Left forelimb (tissue), 1 donor: ENCODE measurements at places on chromosomes 6 and 20.

GRCh38 chr6:122365775-122366403 is 33.6 kb upstream of the HSF2 start:
- no peak for DNase-seq

GRCh38 chr20:1734269-1734858 is 76.8 kb upstream of the SIRPG start:
- no peak for DNase-seq

- no peak for DNase-seq
These were observed 438.1 kb downstream of the HACE1 start for GRCh38 chr6:104421650-104422049.

GRCh38 chr6:137638926-137639706 is 144.9 kb upstream of the OLIG3 start:
- no peak for DNase-seq

GRCh38 chr20:2023151-2023550 is 29.3 kb upstream of the PDYN start:
- no peak for DNase-seq

DNA sequence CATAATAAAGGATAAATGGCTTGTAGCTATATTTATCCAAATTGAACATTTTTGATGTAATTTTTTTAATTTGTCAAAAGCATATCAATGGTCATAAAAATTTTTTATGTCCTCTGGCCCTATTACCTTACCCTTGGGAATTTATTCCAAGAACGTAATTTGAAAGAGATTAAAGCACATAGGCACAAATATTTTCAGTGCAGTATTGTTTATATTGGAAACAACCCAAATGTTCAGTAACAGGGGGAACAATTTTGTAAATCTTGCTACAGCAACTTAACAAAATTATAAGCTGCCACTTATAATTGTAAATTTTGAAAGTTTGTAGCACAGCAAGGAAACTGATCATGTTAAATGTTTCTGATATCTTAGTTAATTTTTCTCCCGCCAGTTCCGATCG is 142.4 kb downstream of the MTHFD1L start:
- DNase-seq: no peak

DNA sequence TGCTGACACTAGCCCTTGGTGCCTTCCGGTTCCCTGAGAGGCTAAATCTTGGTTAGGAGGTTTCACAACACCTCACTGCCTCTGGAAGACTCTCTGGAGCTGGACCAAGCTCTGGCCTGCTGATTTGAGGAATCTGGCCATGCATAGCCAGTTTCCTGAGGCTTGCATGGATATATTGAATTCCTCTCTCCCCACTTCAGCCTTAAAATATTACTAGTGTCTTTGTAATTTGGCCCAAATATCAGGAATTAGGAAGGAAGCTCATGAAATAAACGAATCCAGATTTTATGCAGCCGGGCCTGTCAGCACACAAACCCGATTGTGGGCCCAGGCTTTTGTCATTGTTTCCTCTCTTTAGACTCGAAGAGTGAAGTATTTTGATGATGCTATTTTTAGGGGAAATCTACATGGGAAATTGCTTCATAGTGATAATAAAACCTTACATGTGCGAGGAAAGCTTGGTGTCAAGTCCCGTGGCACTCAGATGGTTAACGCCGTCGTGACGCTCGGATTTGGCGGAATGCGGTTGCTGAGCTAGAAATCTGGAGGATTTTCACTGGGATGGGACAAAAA is 144.4 kb downstream of the PHACTR3 start:
- DNase-seq: no peak

- no peak for DNase-seq
These were observed 4.6 kb downstream of the TFEB start for GRCh38 chr6:41730531-41731436.

GRCh38 chr20:10832141-10832540 is 158.3 kb upstream of the JAG1 start:
- DNase-seq: no peak

DNA sequence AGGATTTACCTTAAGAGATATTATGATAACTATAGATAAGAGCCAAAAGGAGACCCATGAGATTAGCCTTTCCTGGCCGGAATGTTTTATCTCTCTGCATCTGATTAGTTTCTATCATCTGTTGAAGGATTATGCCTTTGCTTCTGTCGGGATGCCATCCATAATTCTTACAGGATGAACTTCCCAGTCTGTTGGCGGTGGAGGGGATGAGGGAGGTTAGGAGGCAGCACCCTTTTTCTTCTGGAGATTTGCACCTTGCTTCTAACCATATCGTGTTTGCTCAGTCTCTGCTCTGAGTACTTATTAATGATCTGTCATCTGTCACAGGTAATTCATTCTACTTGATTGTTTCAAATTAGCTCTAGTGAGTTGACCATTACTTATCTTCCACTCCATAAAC is 292.1 kb downstream of the KHDC1L start:
- DNase-seq: no peak

DNA sequence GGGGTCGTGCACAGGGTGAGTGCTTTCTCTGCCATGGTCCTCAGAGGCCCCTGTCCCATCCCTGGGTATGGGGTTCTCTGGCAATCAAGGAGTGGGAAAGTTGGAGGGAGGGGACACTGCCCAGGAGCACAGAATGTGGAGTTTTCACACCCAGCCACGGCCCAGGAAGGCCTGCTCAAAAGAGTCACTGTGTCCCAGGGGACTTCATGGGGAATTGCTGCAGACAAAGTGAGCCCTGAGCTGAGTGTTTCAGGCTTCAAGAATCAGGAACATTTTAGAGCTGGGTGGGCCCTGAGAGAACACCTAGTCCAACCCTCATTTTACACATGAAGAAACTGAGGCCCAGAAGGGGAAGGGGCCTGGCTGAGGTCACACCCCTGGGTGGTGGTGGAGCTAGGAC is 5.7 kb downstream of the MAPK13 start:
- DNase-seq: no peak

DNA sequence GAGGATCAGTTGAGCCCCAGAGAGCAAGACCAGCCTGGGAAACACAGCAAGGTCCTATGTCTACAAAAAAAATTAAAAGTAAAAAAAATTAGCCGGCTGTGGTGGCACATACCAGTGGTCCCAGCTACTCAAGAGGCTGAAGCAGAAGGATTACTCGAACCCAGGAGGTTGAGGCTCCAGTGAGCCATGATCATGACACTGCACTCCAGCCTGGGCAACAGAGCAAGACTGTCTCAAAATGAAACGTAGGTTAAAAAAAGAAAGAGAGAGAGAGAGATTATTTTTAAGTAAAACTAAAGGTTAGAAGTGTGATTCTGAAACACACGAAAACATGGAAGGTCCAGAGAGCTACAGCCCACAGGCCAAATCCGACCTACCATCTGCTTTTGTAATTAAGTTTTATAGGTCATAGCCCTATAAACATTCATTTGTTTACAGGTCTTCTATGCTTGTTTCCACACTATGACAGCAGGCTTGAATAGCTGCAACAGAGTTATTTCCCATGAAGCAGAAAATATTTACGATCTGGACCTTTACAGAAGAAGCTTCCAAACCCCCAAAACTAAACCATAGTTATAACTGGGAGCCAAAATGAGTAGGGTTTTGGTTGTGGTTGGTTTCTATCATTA is 279.7 kb downstream of the GMDS start:
- no peak for DNase-seq

DNA sequence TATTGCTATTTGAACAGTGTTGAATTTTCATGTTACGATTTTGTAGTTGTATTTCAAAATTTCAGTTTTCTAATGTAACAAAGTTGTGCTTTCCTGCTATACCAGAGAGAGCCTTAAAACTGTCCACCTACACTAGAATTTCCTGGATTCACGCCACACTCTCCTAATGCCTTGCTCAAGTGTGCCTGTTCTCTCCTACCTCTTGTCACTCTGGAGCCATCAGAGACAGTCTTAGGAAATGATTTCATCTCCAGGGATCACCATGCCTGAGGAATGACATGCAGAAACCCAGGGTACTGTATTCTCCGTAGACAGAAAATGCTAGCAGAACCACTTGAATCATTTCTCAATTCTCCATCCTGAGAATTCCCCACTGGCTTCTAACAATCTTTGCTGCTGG is 667.6 kb downstream of the KIF16B start:
- no peak for DNase-seq

GRCh38 chr6:3869632-3870527 is 20.7 kb downstream of the FAM50B start:
- no peak for DNase-seq

- DNase-seq: no peak
These were observed 34.6 kb upstream of the RNF8 start for GRCh38 chr6:37319156-37319555.

GRCh38 chr6:30681766-30682142 is 4.7 kb downstream of the PPP1R18 start:
- DNase-seq: no peak

DNA sequence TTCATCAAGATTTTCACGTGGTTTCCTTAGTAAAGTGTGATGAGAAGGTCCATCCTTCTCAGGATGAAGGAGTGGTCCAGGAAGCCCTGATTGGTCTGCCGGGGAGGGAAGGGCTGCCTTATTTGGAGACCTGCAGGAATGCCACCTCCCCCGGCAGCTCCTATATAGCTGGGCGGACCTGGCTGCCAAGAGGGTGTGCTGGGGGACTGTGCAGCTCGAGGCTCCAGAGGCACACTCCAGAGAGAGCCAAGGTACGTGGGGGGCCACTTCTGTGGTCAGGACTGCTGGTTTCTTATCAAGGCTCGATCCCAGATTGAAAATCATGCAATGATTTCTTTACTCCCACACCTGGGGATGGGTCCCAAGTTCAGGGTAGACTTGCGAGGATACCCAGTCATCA is at the start of gene PRND:
TSS of gene PRND (plus strand) at position 191 of the 400 bp plus-strand sequence. CDS start 2,643 bp downstream, outside the sequence.
- no peak for DNase-seq

GRCh38 chr20:41668057-41668749 is 50.0 kb upstream of the CHD6 start:
- no peak for DNase-seq
